ENCODE measurements at places on chromosomes 7 and 10.

GRCh38 chr7:39664057-39664456, 40.7 kb downstream of the RALA start:
- no peak for DNase-seq

DNA sequence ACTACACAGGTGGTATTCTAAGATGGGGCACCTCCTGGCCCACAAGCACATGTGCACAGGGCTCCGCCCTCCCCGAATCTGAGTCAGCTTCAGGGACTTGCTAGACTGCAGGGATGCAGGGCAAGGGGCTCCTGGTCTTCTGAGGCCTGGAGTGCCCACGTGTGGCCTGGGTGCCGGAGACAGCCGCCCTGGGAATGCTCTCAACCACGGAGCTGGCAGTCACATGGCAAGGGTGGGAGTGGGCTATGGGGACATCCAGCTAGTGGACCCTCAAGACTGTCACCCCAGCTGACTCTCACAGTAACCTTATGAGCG, 42.7 kb downstream of the CFAP46 start:
- DNase-seq = no peak

GRCh38 chr7:27388561-27388960, 146.0 kb downstream of the EVX1 start:
- no peak for DNase-seq

DNA sequence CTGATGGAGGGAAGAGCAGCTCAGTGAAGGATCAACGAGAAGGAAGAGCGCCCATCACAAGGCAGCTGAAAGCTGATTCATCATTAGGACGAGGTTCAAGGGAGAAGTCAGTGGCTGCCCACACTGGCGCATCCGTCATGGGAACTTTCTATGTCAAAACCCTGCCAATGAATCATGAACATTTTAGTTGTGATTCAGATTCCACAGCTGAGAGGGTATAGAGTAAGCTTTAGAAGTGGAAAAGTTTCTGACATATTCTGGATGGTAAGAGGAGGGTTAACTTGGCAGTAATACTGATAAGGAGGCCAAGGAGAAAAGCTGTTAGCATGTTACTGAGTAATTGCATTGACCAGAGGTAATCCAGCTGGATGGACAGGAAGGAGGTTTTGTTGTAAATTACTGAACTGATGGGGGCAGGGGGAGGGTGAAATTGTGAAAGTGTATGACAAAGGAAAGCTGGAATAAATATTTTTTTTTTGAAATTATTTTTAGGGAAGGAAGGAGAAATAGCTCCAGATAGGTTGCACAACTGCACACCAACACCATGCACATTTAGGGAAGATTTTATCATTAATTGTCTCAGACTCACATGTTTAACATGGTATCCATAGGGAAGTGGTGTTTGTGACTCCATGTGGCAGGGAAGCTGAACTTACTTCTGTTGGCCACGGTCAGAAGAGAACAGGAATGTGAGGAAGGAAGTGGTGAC, 78.3 kb upstream of the NRP1 start:
- DNase-seq = no peak

GRCh38 chr7:128424686-128425275, 15.0 kb upstream of the IMPDH1 start:
- DNase-seq = no peak

DNA sequence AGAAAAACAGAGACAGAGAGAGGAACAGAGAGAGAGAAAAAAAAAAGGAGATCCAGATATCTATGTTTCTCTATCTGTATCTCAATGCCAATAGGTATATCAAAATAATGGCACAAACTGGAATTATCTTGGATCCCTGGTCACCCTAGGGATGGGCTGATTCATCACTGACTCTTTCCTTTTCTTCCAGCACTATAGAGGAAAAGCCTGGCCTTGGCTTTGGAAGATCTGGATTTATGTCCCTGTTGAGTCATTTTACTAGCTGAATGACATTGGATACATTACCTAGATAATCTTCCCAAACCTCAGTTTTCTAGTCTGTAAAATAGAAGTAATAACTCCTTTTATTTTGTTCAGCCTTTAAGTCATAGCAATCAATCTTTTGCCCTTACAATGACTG, 152.8 kb upstream of the GDF10 start:
- no peak for DNase-seq

Measured in NCI-H748 treated with DMSO at 0.1 percent for 48 hours (cell line).